Spinal cord (tissue), 10 donors: ENCODE measurements at places on chromosomes 5 and 9. TPM values are rescaled to one million over a fixed set of nuclear protein-coding genes. Genes with fewer than 3 reads are reported as not detected.

The ZDHHC11 gene
- 11.7 TPM for total RNA-seq

The C5orf58 gene
- total RNA-seq: not detected

The AFAP1L1 gene
- total RNA-seq: 11.2 TPM

The GFI1B gene
- total RNA-seq: 0.50 TPM

The SOX30 gene
- total RNA-seq: not detected

The FSTL4 gene
- 2.3 TPM for total RNA-seq

The CER1 gene
- total RNA-seq: 0.79 TPM

The LURAP1L gene
- 13.3 TPM for total RNA-seq

The PCDHB7 gene
- 4.6 TPM for total RNA-seq

The CRAT gene
- total RNA-seq: 30.7 TPM

The PRRX2 gene
- 2.4 TPM for total RNA-seq

The LRRTM2 gene
- total RNA-seq: 16.8 TPM
